Inflammatory macrophage treated with lipopolysaccharide for 4 hours (primary cell): ENCODE measurements at places on chromosomes 5 and 9.

GRCh38 chr5:168332042-168332441 lies 40.6 kb downstream of the WWC1 start:
- no peak for DNase-seq

DNA sequence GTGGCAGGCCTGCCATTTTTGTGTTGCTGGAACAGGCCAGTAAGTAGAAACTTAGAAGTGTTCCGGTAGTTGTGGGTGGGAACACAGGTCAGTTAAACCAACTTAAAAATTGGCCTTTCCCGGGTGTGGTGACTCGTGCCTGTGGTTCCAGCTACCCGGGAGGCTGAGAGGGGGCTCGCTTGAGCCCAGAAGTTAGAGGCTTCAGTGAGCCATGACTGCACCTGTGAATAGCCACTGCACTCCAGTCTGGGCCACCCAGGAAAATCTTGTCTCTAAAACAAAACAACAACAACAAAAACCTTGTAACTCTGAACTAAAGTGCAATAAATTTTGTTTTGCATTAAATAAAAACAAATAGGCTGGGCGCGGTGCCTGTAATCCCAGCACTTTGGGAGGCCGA lies 1.4 kb upstream of the NHP2 start:
- DNase-seq = no peak

GRCh38 chr5:80592761-80593160 lies 22.7 kb upstream of the ANKRD34B start:
- DNase-seq = no peak

DNA sequence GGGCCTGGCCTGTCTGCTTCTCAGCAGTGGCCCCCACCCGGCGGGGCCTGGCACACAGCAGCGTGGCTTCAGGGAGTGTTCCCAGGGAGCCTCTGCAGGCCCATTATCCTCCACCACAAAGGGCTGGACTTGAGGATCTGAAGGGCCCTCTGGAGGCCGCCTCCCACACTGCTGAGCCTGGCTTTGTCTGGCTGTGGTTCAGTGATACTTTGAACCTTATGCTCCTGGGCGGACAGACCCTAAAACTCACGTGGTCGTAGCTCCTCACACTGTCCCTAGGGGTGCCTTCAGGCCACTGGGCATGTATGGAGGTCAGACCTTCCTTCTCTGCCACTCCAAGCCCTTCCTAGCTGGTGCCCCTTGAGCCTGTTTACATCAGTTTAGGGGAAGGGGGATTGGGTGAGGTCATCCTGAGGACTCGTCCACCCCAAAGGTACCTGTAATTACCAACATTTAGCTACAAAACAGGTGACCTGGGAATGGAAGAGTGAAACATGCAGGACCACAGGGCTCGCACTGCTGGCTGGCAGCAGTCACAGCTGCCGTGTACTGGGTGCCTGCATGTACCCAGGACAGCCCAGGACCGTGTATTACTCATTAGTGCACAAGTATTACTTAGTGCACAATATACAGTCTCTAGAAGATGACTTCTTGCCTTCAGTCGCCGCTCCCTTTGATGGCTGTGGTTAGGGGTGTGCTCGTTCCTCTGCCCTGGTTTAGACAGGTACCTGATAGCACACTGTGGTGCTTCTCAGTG lies 8.5 kb downstream of the GRHPR start:
- no peak for DNase-seq

- no peak for DNase-seq
Observed at GRCh38 chr5:125668884-125669283, 754.3 kb upstream of the GRAMD2B start.

DNA sequence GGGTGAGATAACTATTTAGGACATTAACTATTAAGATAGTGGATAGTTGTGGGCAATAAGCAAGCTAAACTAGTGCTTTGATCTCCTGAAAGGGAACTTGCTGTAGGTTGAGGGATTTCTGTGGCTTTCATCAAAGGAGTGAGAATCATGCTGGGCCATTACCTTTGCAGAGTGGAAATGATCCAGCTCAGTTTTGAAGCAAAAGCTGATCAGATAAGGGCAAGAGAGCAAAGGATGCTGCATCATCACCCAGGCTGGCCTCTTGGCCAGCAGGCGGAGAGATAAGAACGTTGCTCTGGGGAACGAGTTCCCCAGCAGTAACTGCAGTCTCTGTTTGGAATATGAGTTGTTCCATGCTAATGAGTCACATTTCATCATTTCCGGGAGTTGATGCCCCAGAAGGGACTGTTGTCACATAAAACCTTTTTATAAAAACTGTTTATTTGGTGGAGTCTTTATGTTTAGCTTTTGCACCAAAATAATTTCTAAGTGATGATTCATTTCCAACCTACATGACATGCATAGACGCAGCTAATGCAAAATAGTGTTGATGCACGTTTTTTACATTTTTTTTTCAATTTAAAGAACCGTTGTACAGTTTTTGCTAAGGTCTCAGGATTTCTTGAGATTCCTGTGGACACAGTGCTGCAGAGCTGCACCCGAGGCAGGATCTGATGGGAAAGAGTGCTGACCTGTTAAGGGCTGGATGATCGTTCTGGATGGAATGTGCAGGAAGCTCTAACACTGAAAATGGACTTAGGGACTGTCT lies 99.3 kb downstream of the ACTBL2 start:
- no peak for DNase-seq

GRCh38 chr9:17204611-17205152 lies 69.8 kb downstream of the CNTLN start:
- no peak for DNase-seq

DNA sequence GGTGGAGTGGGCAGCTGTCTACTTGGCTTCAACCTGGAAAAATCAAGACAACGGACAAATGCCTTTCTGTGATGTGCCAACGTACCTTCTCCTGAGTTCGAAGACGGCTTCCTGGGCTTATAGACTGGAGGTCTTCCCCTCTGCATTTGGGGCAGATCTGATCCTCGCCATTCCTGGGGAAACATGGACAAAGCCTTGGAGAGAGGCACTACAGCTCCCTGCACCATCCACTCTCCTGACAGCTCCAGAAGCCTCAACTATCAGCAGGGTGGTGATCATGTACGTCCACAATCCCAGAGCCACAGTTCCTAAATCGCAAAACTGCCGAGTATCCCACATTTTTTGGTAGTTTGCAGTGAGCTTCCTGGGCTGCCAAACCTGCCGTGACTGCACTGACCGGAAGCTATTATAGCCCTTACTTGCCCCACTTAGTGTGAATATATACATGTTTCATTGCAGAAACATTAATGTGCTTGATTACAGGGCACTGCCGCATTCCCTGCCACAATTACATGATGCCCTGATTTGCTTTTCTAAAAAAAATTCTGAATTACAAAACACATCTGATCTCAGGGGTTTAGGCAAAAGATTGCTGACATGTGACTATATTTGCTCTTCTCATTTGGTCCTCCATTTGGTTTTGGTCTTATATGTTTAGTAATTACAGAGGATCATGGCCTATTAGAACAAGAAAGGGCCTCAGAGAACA lies 2.8 kb downstream of the TRAF1 start:
- no peak for DNase-seq

- DNase-seq = no peak
Observed at GRCh38 chr5:144191531-144191930, 20.9 kb downstream of the KCTD16 start.
